Stimulated activated CD8-positive, alpha-beta memory T cell treated with anti-CD3 and anti-CD28 coated beads, Interleukin-12 subunit alpha, Interleukin-12 subunit beta, amount 100 ng/mL, for 4 hours (primary cell): ENCODE measurements at places on chromosomes 7 and 10.

DNA sequence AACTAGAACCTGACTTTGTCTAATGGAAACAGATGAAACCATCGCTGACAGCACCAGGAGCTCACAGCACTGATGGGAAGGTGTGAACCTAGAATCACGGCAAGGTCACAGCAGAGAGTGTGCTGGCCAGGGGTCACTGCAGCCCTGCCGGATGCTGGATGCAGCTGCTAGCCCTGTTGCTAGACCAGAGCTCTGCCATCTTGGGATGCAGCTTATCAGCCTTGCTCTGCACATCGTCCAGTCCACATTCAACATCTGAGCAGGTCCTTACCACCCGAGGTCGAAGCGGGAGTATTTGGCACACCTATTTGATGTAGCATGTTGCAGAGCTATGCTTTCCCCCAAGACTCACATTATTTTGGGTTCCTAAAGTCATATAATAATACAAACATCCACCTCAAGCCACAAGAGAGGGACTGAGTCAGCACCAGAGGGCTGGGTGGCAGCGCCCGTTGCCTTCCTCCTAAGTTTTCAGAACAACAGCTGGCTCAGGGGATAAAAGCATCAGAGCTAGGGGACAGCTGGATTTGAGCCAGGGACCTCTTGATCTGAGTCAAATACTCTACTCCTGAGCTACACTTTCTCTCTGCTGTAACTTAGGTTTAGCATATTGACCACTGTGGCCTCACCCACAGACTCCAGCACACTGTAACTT lies 135.3 kb downstream of the ZNF467 start:
- no peak for DNase-seq

- DNase-seq = no peak
Measured at GRCh38 chr7:127943541-127944521, 87.4 kb downstream of the LRRC4 start.

DNA sequence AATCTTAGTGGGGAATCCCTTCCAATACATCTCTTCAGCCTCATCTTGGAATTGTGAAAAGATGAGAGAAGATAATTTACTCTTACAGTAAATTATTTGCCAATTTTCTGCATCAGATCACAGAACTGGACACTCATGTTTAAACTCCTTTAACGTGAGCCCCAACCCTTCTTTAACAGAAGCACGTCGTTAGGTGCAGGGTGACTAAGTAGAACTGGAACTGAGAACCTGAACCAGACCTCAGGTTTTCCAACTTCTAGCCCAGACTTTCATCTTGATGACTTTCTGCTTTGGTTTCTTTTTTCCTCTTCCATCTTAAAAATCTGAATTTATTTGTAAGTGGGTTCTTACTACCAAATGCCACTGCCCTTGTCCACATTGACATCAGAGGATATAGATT lies 57.2 kb upstream of the LYZL2 start:
- DNase-seq = no peak

- no peak for DNase-seq
Measured at GRCh38 chr7:50333221-50333651, 28.7 kb downstream of the IKZF1 start.

DNA sequence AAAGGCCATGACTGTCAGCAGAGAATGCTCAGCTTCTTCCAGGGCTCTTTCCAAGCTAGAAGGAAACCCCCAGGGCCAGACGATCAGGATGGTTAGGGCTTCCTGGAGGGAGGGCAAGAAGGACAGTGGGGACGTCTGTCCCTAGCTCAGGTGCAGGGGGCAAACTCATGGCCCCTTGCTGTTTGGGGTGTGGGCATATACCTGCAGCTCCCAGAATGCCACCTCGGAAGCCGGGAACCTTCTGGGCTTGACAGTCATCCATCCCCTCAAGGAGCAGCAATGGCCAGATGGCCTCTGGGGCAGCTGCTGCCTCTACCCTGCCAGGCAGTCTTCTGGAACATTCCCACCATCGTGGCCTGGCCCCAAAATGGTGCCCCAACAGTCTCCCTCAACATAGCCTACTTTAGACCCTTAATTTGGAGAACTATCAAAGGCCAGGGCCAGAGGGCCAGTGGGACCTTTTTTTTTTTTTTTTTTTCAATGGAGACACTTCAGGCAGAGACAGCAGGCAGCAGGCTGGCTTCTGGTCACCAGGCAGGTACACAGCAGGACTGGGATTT lies 40.2 kb upstream of the ZMIZ1 start:
- DNase-seq = no peak

GRCh38 chr7:101121991-101122932 lies 4.6 kb upstream of the SERPINE1 start:
- no peak for DNase-seq

- DNase-seq = no peak
Measured at GRCh38 chr7:54550471-54550870, 8.3 kb downstream of the VSTM2A start.
